ENCODE measurements at places on chromosomes 11 and 22.

DNA sequence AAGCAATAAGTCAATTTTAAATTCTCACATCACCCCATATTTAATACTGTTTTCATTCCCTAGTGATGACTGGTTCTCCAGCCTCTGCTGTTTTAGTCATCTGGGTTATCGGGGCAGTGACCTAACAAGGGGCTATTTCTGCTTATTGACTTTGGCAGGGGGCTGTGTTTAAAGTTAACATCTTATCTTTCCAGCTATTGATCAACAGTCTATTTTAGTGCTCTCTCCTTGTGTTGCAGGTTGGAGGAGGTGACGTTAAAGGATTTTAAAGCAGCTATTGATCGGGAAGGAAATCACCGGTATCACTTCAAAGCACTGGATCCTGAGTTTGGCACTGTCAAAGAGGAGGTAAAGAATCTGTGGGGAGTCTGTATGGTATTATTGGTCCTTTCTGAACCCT, 7.7 kb upstream of the DLAT start:
- no peak for DNase-seq

DNA sequence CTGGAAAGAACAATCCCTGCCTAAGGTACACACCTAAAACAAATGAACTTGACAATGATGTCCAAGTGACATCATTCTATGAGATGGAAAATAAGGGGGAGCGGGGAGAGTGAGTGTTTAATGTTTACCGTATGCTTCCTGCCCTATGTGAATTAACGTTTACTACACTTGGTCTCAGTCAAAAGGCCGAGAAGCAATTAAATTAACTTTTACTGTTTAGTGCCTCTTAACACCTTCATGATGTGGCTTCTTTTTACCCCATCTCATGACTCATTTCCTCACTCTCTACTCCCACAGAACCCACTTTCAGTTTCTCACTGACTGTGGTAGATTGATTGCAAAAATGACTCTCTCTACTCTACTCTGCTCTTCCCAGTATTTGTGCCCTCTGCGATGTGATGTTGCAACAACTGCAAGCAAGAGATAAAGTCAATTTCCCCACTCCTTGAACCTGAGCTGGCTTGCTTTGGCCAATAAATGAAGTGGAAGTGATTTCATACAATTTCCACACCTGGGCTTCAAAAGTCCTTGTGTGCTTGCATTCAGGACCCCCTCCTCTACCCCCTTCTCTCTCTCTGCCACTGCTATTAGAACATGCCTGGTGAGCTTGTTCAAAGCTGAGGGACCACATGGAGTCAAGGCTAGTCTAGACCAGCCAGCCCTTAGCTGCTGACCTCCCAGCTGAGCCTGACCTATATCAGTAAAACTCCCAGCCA, 11.6 kb upstream of the ALKBH3 start:
- DNase-seq, result no peak

DNA sequence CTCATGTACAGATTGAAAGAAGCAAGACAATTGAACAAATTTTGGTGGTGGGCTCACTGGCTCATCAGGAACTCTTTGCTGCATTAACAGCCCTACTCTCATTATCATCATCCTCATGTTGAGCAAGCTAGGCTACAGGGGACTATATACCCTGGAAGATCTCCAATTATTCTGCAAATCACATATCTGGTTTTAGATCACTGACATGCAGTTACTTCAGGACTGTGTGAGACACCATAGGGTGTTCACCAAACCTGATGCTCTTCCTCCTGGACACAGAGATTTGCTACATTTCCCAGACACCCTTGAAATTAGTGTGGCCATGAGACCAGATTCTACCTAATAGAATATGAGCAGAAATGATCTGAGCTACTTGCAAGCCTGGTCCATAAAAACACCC, 23.0 kb upstream of the ME3 start:
- no peak for DNase-seq

DNA sequence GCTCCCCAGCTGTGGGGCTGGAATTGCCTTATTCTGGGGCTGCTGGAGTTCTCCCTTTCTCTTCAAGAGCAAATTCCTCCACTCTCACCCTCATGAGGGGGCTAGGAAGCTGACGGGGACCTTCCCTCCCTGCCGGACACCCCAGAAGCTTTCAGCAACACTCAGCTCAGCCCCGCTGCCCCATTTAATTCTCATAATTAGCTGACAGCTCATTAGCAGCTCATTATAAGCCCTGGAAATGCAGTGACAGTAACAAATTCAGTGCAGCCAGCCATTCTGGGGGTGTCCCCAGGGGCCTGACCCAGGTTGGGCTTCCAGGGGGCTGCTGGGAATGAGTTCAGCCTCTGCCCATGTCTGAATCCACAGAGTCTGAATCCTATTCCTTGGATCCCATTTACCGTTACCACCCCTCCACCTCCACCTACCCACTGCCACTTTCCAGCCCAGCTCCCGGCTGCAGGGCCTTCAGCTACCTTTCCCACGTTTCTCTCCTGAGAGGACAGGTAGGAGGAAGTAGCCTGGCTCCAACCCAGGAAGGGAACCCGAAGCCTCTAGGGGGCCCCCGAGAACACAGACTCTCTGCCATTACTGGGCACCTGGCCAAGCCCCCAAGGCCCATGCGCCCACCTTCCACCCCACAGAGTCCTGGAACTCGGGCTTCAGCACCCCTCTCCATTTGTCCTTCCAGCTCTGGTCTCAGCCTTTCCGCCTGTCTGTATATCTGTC, 101.7 kb upstream of the LMO1 start:
- DNase-seq, result no peak

DNA sequence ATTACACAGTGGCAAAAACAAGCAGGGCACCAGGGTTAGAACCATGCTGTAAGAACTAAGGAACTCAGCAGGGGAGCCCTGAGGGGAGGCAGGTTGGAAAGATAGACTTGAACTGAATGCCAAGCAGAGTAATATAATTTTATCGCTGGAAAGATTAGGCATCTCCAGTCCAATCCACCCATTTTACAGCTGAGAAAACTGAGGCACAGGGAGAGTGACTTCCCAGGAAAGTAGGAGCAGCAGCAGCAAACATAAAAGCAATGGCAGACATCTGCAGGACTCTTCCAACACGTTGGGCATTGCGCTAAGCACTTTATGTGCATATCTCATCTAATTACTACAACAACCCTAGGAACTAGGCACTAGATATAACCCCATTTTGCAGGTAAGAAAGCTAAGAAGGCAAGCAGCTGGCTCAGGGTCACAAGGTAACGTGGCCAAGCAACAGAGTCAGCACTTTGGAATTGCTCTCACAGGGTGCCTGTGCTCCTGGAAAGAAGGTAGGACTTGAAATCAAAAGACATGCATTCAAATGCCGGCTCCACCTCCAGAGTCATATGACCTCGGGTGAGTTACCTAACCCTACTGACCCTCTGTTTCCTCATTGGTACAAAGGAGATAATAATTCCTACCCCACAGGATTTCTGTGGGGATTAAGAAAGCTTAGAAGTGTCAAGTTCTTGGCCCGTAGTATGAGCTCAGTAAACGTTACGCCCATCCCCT, 215.3 kb downstream of the BARX2 start:
- no peak for DNase-seq

GRCh38 chr11:7439746-7440320, 45.5 kb upstream of the OLFML1 start:
- DNase-seq, result no peak

- peak; percentile 61 for DNase-seq
Measured at GRCh38 chr11:66289548-66290329, 796 bp upstream of the YIF1A start.

- DNase-seq, result no peak
Measured at GRCh38 chr11:2533587-2534133, 88.9 kb downstream of the KCNQ1 start.

- no peak for DNase-seq
Measured at GRCh38 chr11:15555161-15555560, 440.4 kb downstream of the INSC start.

DNA sequence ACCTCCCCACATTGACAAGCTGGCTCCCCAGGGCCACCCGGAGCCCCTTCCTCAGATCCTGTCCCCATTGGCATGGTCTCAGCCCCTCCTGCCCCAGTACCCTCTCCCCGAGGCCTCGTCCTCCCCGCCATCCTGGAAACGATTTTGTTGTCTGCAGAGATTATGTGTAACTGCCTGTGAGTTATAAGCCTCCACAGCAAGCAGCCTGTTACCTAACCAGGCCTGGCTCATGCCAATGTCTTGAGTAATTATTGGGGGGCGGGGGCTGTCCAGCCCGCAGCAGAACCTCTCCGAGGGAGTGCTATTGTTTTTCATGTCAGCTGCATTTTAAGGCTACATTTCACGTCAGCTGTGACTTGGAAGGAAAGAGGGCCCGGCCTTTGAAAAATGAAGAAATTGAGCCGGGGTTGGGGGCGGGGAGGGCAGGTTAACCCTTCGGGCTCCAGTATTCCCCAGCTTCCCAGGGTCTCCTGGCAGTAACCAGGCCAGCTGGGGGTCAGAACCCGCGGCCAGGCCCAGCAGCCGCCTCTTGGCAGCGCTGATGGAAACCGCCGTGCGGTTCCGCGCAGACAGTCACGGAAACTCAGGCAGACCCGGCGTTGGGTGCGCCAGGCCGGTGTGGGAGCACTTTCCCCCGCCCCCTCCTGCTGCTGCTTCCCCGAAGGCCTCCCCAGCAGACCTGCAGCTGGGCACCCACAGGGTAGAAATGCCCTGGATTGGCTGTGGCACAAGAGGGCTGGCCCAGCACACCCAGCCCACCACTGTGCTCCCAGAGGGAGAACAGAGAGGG, 59.5 kb downstream of the CDKN1C start:
- DNase-seq, result no peak

DNA sequence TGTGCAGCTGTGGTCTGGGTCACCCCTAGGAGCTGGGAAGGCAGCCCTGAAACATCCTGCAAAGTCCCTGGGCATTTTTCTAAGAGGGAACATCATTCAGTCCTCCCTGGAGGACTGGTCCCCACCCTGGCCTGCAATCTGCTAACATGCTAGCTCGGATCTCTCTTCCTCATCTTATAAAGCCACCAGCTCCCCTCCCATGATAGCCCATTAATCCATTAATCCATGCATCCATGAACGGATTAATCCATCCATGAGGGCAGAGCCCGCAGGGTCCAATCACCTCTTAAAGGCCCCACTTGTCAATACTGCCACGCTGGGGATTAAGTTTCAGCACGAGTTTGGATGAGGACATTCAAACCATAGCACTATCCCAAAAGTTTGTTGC, 12.1 kb downstream of the PRG3 start:
- DNase-seq, result no peak

DNA sequence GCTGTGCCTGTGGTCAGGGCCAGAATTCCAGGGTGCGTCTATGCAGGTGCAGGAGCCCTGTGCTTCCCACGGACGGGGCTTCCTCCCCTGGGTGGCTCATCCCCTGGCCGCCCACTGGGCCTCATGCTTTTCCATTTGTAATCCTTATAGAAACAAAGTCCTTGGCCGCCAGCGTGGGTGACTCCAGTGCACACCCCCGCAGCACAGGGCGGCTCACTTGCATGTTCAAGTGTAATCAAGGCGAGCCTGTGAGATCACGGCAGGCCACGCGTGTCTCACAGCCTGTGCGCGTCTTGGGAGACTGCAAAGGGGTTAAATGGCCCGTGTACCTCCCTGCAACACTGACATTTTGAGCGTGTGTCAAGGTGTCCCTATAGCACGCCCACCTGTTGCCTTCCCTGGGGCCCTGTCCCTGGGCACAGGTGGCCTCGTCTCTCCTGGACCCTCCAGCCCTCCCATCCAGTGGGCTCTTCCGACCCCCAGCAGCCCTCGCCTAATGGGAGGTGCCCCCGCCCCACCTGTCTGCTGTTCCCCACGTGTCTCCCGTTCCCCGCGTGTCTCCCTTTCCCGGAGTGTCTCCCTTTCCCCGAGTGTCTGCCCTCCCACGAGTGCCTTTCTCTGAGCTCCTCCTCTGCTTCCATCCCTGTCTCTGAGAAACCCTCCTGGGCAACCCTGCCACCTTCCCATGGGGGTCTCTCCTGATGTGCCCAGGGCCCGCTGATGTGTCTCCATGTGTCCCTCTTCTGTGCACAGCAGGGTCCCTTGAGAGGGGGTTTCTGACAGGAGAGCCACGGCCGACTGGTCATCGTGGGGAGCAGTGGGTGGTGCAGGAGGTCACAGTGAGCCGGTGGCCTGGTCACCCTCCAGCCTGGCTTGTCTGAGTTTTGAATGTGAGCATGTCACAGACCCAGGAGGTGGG, 1215.3 kb downstream of the BRD1 start:
- no peak for DNase-seq

GRCh38 chr11:105520706-105521345, 89.0 kb upstream of the GRIA4 start:
- DNase-seq, result no peak

GRCh38 chr11:65886826-65887722, 1.2 kb downstream of the FIBP start:
- DNase-seq, result no peak

GRCh38 chr11:99987821-99988470, 699.1 kb upstream of the ARHGAP42 start:
- DNase-seq, result no peak

DNA sequence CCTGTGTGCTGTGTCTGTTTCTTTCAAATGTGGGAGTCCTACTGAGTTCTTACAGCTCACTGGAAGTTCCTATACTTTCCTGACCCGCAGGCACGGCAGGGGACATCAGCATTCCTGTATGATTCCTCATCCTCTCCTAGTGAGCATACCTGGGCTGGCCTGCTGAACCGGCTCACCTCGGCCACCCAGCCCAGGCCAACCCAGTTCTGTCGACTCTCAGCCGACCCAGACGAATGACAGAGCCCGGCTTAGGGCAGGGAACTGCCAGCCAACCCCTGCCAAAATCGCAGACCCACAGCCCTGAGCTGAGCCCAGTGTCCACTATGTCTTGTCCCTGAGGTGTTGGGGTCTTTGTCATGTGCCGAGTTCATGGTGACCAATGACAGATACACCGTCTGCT, 339.7 kb downstream of the BRD1 start:
- DNase-seq, result no peak

DNA sequence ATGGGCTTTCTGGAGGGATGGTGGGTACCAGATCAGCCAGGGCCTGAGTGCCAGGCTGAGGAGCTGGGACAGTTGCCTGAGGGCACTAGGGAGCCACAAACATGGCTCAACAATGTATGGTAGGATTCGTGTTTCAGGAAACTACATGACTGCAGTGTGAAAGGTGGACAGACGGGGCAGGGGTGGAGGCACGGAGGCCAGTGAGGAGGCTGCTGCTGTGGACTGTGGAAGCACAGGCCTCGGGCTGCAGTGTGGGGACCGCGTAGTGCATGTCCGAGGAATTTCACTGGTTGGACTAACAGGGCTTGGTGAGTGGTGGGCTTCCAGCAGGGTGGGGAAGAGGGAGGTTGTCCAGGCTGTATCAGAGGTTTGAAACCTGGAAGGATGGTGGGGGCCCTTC, 7.8 kb downstream of the P2RY2 start:
- DNase-seq, result no peak

DNA sequence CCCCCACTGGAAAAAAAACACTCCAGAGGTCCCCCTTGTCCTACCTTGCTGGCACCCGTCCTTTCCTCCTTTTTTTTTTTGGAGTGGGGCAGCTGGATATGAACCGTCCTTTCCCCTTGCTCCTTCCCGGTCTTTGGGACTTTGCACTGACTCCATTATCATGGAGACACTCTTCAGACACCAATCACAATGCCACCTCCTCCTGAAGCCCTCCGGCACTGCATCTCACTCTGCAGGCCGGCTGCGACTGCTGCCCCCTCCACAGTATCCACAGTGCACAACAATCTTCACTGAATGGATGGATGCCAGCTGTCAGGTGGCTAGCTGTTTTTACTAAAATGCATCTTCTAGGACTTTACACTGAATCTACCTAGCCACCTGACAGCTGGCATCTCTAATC, 12.7 kb upstream of the RGL4 start:
- DNase-seq, result no peak

GRCh38 chr11:111185266-111185665, 60.3 kb upstream of the POU2AF2 start:
- DNase-seq, result no peak

GRCh38 chr11:1290052-1291040, 19.1 kb downstream of the TOLLIP start:
- no peak for DNase-seq

GRCh38 chr11:115324581-115325432, 179.4 kb downstream of the CADM1 start:
- DNase-seq, result no peak

Measured in activated T-helper 1 cell treated with Interleukin-2 at 50 U/mL for 16 hours (primary cell).